ENCODE measurements at places on chromosomes 6 and 20. TPM values are rescaled to one million over a fixed set of nuclear protein-coding genes. Genes with fewer than 3 reads are reported as not detected.

- peaks cover 73% of the 10 kb centered on the region for H3K4me1 ChIP-seq
- peak overlapping the region; percentile 77 for H3K27ac ChIP-seq
- H3K36me3 ChIP-seq, result no peaks in the 10 kb centered on the region
- H3K4me3 ChIP-seq, result peak overlapping the region; percentile 73
These were observed 72.8 kb downstream of the MAP3K5 start for GRCh38 chr6:136719280-136720044.

- H3K27ac ChIP-seq, result no peak overlapping the region
- peaks cover 31% of the 10 kb centered on the region for H3K36me3 ChIP-seq
- no peaks in the 10 kb centered on the region for H3K27me3 ChIP-seq
- H3K4me3 ChIP-seq, result no peak overlapping the region
- peaks cover 7% of the 10 kb centered on the region for H3K4me1 ChIP-seq
These were observed 25.3 kb upstream of the TMEM217 start for GRCh38 chr6:37283268-37283667.

DNA sequence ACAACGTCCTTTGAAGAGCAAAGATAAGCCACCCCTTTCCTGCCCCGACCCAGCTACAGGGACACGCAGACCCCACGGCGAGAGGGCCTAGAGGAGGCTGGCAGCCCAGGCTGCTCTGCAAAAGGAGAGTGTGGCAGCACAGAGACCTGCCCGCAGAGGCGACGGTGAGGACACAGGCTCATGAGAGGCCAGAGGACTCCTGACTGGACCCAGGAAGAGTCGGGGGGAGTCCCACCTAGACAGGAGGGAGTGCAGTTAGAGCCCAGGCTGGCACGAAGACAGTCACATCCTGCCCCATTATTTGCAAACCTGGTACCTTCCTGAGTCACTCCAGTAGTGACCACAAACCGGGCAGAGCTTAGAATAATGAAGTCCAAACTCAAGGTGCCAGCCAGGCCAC is 227.7 kb upstream of the CDH4 start:
- no peaks in the 10 kb centered on the region for H3K27me3 ChIP-seq
- DNase-seq, result no peak
- no peak overlapping the region for H3K4me3 ChIP-seq
- H3K4me1 ChIP-seq, result no peaks in the 10 kb centered on the region

- H3K4me3 ChIP-seq, result no peak overlapping the region
- H3K27me3 ChIP-seq, result peaks cover 6% of the 10 kb centered on the region
- H3K36me3 ChIP-seq, result no peaks in the 10 kb centered on the region
- H3K4me1 ChIP-seq, result no peaks in the 10 kb centered on the region
- no peak for DNase-seq
These were observed 231.5 kb upstream of the ID4 start for GRCh38 chr6:19605624-19606023.

NOTCH4 gene
- 8.3 TPM for polyA plus RNA-seq

PGBD1 gene
- 0.86 TPM for polyA plus RNA-seq

All from naive B cell (primary cell).